ENCODE measurements at places on chromosomes 5 and 9. TPM values are rescaled to one million over a fixed set of nuclear protein-coding genes. Genes with fewer than 3 reads are reported as not detected.

- no peak for DNase-seq
Observed at GRCh38 chr5:95081982-95082381, 202.9 kb downstream of the MCTP1 start.

DNA sequence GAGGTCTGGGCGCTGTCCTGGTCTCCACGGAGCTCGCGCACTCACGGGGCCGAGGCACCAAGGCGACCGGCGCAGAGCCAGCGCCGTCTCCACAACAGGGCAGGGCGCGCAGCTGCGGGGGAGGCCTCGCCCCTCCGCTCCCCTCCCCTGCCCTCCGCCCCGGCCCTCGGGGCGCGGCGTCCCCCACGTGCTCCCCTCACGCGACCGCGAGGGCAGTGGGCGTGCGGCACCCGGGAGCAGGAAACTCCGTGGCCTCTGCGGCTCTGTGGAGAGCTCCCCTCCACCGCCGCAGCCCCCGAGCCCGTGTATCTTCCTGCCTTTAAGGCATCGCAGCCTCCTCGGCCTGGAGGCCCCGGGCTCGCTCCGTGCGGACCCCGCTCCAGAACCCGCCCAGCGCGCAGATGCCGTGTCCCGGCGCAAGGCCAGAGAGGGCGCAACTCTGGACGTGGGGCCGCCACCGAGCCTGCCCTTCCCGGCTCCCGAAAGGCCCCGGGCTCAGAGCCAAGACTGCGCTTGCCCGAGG lies 708 bp upstream of the TUBB4B start:
- DNase-seq = peak; percentile 49

GRCh38 chr5:173915310-173916014 lies 27.3 kb downstream of the CPEB4 start:
- DNase-seq = no peak

- DNase-seq = no peak
Observed at GRCh38 chr5:37494756-37495155, 115.6 kb downstream of the WDR70 start.

ADAMTS16 gene
- total RNA-seq = 7.8 TPM

All from cerebellum (tissue), 4 donors.